ENCODE measurements at places on chromosomes 2 and 18.

GRCh38 chr2:319059-319600 lies 31.2 kb upstream of the ALKAL2 start:
- no peak for DNase-seq

DNA sequence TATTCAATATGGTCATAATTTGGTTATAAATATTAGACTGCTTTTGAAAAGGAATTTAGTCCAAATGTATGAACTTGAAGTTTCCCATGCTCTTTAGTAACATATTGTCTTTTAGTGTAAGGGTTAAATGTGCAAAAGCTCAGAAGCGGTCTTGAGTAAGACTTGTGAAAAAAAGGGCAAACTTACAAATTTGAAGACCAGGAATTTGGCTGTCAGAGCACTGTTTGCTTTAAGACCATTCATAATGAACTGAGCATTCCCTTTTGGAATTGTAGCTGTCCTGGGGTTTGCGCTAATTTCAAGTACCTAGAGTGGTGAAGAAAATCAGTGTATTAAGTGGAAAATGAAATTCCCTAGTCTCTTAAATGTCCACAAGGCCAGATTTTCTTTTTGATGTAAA lies 6.9 kb upstream of the ZEB2 start:
- no peak for DNase-seq

- no peak for DNase-seq
Observed at GRCh38 chr2:57842531-57842930, 204.1 kb upstream of the VRK2 start.

DNA sequence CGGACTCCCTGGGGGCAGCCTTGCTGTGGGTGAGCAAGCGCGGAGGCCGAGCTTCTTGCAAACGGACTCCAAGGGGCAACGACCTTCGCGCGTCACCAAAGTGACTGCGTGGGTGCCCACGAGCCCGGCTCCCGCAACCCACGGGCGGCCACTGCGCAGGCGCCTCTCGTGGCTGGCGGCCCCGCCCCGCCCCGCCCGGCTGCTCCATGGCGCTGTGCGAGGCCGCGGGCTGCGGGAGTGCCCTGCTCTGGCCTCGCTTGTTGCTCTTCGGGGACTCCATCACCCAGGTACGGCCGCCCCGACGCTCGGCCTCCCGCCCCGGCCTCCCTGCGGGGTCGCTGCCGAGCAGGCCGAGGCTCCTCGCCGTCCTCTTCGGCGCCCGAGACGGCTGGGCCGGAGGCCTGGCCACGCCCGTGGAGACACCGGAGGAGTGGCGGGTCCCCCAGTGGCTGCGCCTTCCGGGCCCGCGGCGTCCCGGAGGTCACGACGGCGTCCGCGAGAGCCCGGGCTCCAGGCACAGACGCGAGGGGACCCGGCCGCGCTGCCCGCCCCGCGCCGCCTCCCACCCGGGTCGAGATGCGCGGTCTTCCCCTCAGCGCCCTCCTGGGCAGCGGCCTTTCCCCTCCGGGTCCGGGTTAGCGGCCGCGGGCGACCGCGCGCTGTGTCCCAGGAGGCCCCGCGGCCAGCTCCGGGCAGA lies at the start of gene IAH1:
IAH1 (plus strand) TSS at position 191 of the 697 bp plus-strand sequence; CDS start at position 207, 16 bp downstream.
- peak; percentile 49 for DNase-seq

DNA sequence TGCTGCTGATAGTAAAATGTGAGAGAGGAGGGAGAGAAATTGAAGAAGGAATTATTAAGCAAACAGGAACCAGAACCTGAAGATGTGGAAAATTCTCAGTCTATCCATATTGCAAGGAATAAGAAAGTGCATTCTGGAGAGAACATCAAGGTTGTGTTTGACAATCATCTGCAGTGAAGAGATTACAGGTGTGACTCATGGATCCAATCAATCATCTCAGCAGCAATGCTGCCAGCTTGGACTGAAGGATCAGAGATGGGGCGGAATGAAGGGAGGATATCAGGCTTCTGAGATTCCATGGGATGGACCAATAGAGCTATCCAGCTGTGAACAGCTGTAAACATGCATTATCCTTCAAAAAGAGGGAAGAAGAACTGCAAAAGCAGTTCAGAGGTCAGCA lies 247.3 kb downstream of the LPIN1 start:
- no peak for DNase-seq

- DNase-seq, result no peak
Observed at GRCh38 chr2:237455764-237456163, 31.3 kb upstream of the MLPH start.

GRCh38 chr2:70711191-70711590 lies 56.8 kb downstream of the ADD2 start:
- no peak for DNase-seq

GRCh38 chr2:16330012-16330411 lies 335.6 kb downstream of the CYRIA start:
- DNase-seq, result no peak

DNA sequence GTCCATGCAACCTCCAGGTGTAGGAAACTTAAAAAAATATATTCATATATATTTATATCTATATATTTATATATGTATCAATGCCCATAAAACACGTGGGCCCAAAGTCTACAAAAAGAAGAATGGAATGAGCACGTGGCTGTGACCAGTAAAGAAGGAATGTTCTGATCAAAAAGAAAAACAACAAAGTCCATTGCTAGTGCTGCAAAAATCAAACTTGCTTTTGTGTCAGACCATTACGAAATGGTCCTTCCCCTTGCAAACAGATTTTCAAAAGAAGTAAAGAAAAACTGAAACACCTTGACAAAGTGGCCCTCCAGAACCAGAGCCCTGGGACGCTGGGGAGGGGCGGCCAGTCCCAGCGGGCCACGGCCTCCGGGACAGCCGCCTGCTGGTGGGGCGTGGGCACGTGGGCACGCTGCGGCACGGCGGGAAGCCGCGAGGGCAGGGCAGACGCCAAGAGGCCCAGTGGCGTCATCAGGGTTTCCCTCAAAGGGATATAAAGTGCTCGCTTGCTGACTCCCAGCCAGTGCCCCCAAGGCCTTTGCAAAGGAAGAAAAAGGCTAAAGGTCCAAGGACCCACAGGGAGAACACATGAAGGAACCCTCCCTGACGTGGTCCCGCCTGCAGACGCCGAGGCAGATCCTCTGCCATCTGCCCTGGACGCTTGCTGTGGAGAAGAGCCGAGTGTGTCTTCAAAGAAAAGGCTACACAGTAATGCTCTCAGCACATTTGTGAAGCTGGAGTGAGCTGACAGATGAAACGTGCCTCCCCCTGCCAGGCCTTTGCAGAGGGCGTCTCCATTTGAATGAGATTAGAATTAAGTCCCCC lies 201.8 kb downstream of the TWIST2 start:
- DNase-seq, result no peak

Data from stimulated activated CD8-positive, alpha-beta memory T cell treated with anti-CD3 and anti-CD28 coated beads, Interleukin-7, amount 100 ng/mL, for 48 hours (primary cell).